ENCODE measurements at places on chromosomes 7 and 10. TPM values are rescaled to one million over a fixed set of nuclear protein-coding genes. Genes with fewer than 3 reads are reported as not detected.

The MKX gene
- total RNA-seq = 0.81 TPM

The SEMA3D gene
- total RNA-seq = not detected

DNA sequence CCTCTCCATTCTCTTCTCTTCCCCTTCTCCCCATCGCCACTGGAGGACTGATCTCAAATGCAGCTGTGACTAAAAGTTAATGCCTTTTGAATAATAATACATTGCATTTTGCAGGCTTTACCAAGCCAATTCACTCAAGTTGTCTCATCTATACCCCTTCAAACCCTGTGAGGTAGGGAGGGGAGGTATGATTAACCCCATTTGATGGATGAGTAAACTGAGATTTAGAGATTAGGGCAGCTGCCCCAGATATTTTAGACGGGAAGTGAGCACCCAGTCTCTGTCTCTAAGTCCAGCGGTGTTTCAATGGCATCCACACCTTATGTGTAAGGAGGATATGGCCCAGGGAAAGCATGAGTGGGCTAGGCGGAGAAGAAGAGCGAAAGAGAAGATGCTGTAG, 1.1 kb downstream of the CPA5 start:
- no peaks in the 10 kb centered on the region for H3K36me3 ChIP-seq
- no peak overlapping the region for H3K27ac ChIP-seq
- no peak for DNase-seq
- no peaks in the 10 kb centered on the region for H3K27me3 ChIP-seq
- H3K4me1 ChIP-seq = peaks cover 3% of the 10 kb centered on the region

- peaks cover 58% of the 10 kb centered on the region for H3K4me1 ChIP-seq
- no peaks in the 10 kb centered on the region for H3K27me3 ChIP-seq
- H3K4me3 ChIP-seq = no peak overlapping the region
- no peak for DNase-seq
- peak overlapping the region; percentile 93 for H3K27ac ChIP-seq
Observed at GRCh38 chr7:2512713-2513112, 6.9 kb upstream of the LFNG start.

- no peaks in the 10 kb centered on the region for H3K27me3 ChIP-seq
- H3K4me3 ChIP-seq = no peak overlapping the region
- no peaks in the 10 kb centered on the region for H3K4me1 ChIP-seq
- H3K36me3 ChIP-seq = peaks cover 10% of the 10 kb centered on the region
- no peak overlapping the region for H3K27ac ChIP-seq
- peak; percentile 33 for DNase-seq
Observed at GRCh38 chr7:141785706-141786552, 4.1 kb upstream of the TAS2R5 start.

- no peak overlapping the region for H3K27ac ChIP-seq
- no peak for DNase-seq
- no peak overlapping the region for H3K4me3 ChIP-seq
- H3K4me1 ChIP-seq = peaks cover 7% of the 10 kb centered on the region
Observed at GRCh38 chr7:2613098-2613930, 18.5 kb upstream of the TTYH3 start.

DNA sequence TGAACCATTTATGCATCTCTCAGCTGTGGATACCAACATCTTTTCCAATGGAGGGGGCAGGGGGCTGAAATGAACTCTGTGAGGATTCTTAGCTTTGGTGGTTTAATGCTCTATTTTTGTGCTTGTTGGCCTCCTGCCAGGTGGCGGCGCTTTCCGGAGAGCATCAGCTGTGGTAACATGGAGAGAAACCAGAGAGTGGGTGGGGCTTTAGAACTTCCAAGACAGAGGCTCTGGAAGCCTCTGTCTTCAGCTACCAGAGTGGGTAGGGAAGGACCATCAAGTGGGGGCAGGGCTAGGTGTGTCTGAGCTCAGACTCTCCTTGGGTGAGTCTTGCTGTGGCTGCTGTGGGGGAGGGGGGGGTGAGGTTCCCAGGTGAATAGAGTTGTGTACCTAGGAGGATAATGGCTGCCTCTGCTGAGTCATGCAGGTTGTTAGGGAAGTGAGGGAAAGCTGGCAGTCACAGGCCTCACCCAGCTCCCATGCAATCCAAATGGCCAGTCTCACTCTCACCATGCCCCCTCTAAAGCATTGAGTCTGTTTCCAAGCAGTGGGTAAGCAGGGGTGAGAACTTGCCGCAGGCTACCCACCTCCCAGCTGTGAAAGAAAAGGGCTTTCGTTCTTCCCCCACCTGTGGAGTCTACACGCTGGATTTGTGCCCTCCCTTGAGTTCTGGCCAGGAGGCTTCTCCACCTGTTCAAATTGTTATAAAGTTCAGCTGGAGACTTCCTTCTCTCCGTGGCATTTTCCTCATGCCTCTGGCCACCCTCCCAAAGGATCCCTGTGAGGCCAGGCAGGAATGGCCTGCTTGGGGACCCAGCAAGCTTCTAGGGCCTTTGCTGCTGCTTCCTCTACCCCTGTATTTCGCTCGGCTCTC, 527.0 kb downstream of the NEBL start:
- H3K27ac ChIP-seq = no peak overlapping the region
- no peaks in the 10 kb centered on the region for H3K36me3 ChIP-seq
- H3K4me3 ChIP-seq = no peak overlapping the region

DNA sequence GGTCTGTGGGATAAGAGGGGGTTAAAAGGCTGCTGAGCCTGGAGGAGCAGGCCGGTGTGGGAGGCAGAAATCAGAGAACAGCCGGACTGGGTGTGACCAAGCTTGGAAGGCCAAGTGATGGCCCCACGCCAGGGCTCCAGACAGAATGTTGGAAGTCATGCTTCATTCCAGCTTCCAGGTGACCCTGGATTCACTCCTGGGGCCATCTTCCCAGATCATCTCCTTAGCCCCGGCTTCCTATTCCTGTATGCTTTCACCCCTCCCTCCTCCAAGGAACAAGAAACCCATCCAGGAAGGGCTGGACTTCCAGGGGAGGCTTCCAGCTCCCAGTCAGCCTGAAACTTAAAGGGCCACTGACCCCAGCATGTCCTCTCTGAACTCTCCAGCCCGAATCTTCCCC, 1.0 kb downstream of the INMT start:
- no peak overlapping the region for H3K4me3 ChIP-seq
- H3K27me3 ChIP-seq = no peaks in the 10 kb centered on the region
- no peak for DNase-seq
- no peak overlapping the region for H3K27ac ChIP-seq

GRCh38 chr10:47361293-47361692, 13.1 kb downstream of the RBP3 start:
- H3K27me3 ChIP-seq = no peaks in the 10 kb centered on the region
- peak; percentile 54 for DNase-seq
- no peak overlapping the region for H3K4me3 ChIP-seq
- H3K36me3 ChIP-seq = no peaks in the 10 kb centered on the region
- H3K27ac ChIP-seq = no peak overlapping the region
- H3K4me1 ChIP-seq = no peaks in the 10 kb centered on the region

GRCh38 chr7:38229884-38230642, 43.4 kb downstream of the TARP start:
- no peaks in the 10 kb centered on the region for H3K27me3 ChIP-seq
- no peak overlapping the region for H3K4me3 ChIP-seq
- peak overlapping the region; percentile 90 for H3K27ac ChIP-seq
- peaks cover 57% of the 10 kb centered on the region for H3K4me1 ChIP-seq
